ENCODE measurements at places on chromosomes 3 and 15. TPM values are rescaled to one million over a fixed set of nuclear protein-coding genes. Genes with fewer than 3 reads are reported as not detected.

GRCh38 chr15:27219636-27220035 lies 248.7 kb downstream of the GABRG3 start:
- no peaks in the 10 kb centered on the region for H3K36me3 ChIP-seq
- H3K4me3 ChIP-seq, result no peak overlapping the region
- DNase-seq, result no peak
- no peaks in the 10 kb centered on the region for H3K27me3 ChIP-seq

Gene CEP152
- 1.3 TPM for polyA plus RNA-seq

Gene GAP43
- polyA plus RNA-seq, result 0.27 TPM

GRCh38 chr3:14166877-14167603 lies 11.4 kb downstream of the XPC start:
- no peak for DNase-seq
- no peak overlapping the region for H3K27ac ChIP-seq
- no peaks in the 10 kb centered on the region for H3K27me3 ChIP-seq
- no peaks in the 10 kb centered on the region for H3K4me1 ChIP-seq
- H3K4me3 ChIP-seq, result no peak overlapping the region

Gene MOBP
- polyA plus RNA-seq, result not detected

- no peaks in the 10 kb centered on the region for H3K27me3 ChIP-seq
- no peak for DNase-seq
- H3K36me3 ChIP-seq, result no peaks in the 10 kb centered on the region
- no peak overlapping the region for H3K4me3 ChIP-seq
- H3K27ac ChIP-seq, result no peak overlapping the region
- no peaks in the 10 kb centered on the region for H3K4me1 ChIP-seq
These were observed 80.9 kb upstream of the DCBLD2 start for GRCh38 chr3:98982351-98982750.

Gene STARD5
- 4.0 TPM for polyA plus RNA-seq

DNA sequence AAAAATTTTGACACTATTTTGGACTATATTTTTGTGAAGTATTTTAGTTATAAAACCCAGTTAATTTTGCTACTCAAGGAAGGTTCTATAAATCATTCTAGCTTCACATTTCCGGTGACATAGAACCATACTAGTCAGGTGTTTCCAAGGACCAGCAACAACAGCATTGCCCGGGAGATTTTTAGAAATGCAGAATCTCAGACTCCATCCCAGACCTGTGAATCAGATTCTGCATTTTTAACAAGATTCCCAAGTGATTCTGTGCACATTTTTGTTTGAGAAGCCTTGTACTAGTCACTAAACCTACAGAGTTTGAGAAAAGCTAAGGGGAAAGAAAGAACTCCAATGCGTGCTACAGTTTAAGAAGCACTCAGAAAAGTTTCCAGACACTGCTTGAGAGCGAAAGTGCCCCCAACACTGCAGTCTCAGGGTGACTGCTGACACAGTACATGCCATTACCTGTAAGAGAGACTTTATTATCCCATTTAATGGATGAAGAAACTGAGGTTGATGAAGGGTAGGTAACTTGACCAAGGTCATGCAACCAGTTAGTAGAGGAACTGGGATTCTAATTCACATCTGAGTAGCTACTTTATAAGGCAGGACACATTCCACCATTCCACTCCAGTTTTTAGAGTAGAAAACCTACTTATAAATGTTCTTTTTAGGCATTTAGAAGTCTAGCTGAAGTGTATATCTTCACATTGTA lies 49.7 kb upstream of the USP3 start:
- no peaks in the 10 kb centered on the region for H3K27me3 ChIP-seq
- no peaks in the 10 kb centered on the region for H3K36me3 ChIP-seq
- no peaks in the 10 kb centered on the region for H3K4me1 ChIP-seq

Gene C2CD4A
- 3.5 TPM for polyA plus RNA-seq

Gene PRR23E
- not detected for polyA plus RNA-seq
